ENCODE measurements at places on chromosomes 3 and 15.
A peak's percentile ranks its signal among the peaks of the same experiment; 100 is the strongest.

DNA sequence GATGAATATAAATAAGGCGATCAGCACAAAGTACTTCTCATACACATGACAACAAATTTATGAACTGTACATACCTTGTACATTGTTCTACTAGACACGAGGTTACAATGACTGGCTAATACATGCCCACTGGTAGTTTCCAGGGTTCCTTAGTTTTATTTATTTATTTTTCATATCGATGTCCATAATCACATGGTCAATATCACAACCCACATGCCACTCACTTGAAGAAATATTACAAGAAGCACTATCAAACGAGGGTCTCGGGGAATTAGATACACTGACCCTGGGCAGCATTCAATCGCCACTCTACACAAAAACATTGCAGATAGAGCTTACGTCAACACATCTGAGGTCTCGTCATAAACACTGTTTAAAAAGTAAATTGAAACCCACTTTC lies 21.2 kb upstream of the WNT5A start:
- DNase-seq: no peak

DNA sequence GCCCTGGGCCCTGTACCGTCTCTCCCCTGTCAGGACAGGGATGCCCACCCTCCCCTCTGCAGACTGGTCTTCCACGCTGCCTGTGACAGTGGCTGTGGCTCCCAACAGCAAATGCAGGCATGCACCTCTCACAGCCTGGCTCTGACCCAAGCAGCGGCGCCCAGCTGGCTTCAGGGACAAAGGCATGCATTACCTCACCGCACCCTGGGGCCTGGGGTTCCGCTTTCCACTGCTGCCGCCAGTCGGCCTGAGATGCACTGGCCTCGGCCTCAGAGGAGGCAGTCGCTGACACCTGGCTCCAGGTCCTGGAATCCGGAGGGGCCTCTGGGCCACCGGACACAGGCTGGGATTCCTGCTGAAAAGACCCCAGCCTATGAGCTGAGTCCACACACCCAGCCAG lies 70.3 kb downstream of the SCN5A start:
- DNase-seq: peak; percentile 52

DNA sequence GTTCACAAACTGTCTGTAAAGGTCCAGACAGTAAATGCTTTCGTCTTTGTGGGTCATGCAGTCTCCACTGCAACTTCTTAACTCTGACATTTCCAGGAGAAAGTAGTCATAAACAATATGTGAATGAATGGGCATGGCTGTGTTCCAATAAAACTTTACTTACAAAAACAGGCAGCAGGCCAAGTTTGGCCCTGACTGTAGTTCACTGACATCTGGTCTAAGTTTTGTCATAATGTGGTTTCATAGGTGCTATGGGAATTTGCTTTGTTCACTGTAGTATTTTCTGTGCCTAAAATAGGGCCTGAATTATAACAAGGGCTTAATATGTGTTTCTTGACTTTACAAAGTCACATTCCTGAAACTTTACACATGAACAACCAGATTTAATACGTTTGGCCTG lies 186.0 kb upstream of the KBTBD8 start:
- DNase-seq: no peak

DNA sequence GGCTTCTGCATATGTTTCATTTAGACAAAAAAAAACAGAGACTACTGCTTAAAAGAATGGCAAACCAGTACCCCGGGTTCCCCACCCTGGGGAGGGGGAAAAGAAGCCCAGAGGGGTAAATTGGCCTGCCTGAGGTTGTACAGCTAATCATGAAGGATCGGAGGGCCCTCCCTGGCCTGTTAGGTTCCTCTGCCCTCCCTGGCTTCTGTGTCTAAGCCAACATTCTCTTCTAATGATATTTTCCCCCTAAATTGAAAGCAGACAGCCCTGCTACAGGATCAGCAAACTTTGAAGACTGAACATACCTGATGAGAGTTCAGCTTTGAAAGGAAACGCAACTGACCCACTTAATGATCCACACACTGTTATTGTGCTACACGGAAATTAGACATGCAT lies 2.5 kb downstream of the ARHGAP31 start:
- DNase-seq: no peak
